ENCODE measurements at places on chromosomes 3 and 15. TPM values are rescaled to one million over a fixed set of nuclear protein-coding genes. Genes with fewer than 3 reads are reported as not detected.

Gene ANKUB1
- not detected for total RNA-seq

Gene STRIT1
- total RNA-seq = not detected

Gene SNRPN
- 111 TPM for total RNA-seq

Gene TGM4
- total RNA-seq = not detected

Gene MINAR1
- 3.2 TPM for total RNA-seq

Gene C3orf22
- not detected for total RNA-seq

Gene SKOR1
- 0.13 TPM for total RNA-seq

Gene PTPN9
- total RNA-seq = 21.2 TPM
